SK-N-SH treated with all-trans-retinoic acid at 6 μM for 48 hours (cell line): ENCODE measurements at places on chromosomes 3 and 15.
A peak's percentile ranks its signal among the peaks of the same experiment; 100 is the strongest.

DNA sequence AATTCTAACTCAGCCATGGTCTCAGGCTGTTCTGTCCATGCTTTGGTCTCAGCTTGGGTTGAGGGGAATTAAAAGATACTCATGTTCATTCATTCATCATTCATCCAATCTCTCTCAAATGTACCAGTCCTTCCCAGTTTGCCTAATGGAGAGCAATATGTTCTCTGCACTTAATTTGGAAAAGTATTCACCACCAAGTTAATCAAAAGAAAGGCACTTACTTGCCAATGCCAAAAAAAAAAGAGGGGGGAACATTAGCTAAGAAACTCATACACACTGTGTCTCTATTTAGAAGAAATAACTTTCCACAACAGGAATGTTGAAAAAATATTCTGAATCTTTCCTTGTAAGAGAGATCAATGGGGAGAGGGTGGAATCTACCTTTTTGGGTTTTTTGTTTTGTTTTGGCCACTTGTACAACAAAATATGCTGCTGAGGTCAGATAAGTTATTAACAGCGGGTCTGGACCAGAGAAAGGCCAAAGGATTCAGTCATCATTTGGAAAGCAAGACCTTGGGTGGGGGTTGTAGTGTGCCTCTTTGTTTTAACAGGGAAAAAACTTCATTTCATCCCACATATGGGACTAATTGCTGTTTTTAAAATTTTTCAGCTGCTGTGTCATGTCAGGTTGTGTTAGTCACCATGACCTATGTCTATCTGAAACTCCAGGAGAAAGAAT lies 152.3 kb downstream of the FBN1 start:
- ATAC-seq, result peak; percentile 86

DNA sequence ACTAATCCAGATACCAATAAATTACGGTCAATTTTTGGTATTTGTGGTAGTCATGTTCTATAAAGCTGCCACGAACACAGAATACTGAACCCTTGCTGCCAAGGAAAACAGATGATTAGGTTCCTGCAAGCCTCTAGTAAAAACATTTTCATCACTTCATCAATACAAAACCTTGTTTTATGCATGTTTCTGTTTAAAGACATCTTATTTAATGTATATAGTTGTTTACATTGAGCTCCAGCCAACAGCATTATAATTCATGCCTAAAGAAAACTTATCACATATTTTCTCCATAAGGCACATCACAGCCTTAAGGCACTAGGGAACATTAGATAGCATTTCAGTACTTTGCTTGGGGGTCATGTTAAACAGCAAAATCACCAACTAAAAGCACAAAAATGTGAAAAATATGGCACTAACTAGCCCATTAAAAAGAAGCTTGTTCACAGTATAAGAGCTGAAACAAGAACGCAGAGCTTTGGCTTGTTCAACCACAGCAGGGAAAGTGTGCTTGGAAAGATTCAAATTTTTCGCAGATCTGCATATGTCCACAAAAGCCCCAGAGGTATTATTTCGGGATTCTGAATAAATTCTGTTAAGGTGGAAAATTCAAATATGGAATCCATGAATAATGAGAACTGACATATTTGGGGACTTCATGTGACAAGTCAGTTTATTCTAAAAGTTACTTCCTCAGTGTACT lies 27.7 kb downstream of the POLQ start:
- ATAC-seq, result no peak

GRCh38 chr3:56459719-56460118 lies 8.5 kb downstream of the ERC2 start:
- ATAC-seq, result no peak

DNA sequence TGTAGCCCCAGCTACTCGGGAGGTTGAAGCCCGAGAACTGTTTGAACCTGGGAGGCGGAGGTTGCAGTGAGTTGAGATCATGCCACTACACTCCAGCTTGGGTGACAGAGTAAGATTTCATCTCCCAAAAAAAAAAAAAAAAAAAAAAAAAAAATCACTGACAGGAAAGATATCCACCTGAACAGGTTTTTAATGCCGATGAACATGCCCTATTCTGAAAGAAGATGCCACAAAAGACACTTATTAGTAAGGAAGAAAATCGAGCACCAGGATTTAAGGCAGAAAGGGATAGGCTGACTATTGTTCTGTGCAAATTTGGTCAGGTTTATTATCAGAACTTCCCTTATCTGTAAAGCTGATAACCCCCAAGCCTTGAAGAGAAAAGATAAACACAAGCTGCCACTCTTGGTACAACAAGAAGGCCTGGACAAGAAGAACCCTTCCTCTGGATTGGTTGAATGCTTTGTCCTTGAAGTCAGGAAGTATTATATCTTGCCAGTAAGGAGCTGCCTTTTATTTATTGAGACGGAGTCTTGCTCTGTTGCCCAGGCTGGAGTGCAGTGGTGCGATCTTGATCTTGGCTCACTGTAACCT lies 2.7 kb upstream of the PARP16 start:
- ATAC-seq, result no peak
